ENCODE measurements at places on chromosomes 6 and 20. TPM values are rescaled to one million over a fixed set of nuclear protein-coding genes. Genes with fewer than 3 reads are reported as not detected.

CFB gene
- total RNA-seq: 3.7 TPM

CLPSL2 gene
- not detected for total RNA-seq

DEFB124 gene
- total RNA-seq: not detected

BEND6 gene
- total RNA-seq: 0.38 TPM

MUC21 gene
- total RNA-seq: not detected

SLC35B2 gene
- 20.2 TPM for total RNA-seq

GABRR1 gene
- not detected for total RNA-seq

SLC32A1 gene
- total RNA-seq: not detected

HNF4A gene
- not detected for total RNA-seq

PHACTR1 gene
- 85.9 TPM for total RNA-seq

MYMX gene
- total RNA-seq: 0.36 TPM

COL19A1 gene
- 1.9 TPM for total RNA-seq

DEFB132 gene
- not detected for total RNA-seq

TMEM181 gene
- total RNA-seq: 8.8 TPM

PLN gene
- total RNA-seq: 2,329 TPM

TMEM200A gene
- total RNA-seq: not detected

SPEF1 gene
- total RNA-seq: 0.33 TPM

NTSR1 gene
- not detected for total RNA-seq

TREML1 gene
- total RNA-seq: not detected

GFRAL gene
- not detected for total RNA-seq

OARD1 gene
- 19.9 TPM for total RNA-seq

SLC2A4RG gene
- total RNA-seq: 79.2 TPM

SEL1L2 gene
- 1.4 TPM for total RNA-seq

IBTK gene
- 28.5 TPM for total RNA-seq

RIPOR3 gene
- 6.5 TPM for total RNA-seq

MRPS18A gene
- 41.8 TPM for total RNA-seq

GOPC gene
- total RNA-seq: 22.7 TPM

ULBP2 gene
- total RNA-seq: 0.93 TPM

CD24 gene
- 0.71 TPM for total RNA-seq

ASIP gene
- total RNA-seq: 32.6 TPM
